ENCODE measurements at places on chromosomes 4 and X. TPM values are rescaled to one million over a fixed set of nuclear protein-coding genes. Genes with fewer than 3 reads are reported as not detected.

DNA sequence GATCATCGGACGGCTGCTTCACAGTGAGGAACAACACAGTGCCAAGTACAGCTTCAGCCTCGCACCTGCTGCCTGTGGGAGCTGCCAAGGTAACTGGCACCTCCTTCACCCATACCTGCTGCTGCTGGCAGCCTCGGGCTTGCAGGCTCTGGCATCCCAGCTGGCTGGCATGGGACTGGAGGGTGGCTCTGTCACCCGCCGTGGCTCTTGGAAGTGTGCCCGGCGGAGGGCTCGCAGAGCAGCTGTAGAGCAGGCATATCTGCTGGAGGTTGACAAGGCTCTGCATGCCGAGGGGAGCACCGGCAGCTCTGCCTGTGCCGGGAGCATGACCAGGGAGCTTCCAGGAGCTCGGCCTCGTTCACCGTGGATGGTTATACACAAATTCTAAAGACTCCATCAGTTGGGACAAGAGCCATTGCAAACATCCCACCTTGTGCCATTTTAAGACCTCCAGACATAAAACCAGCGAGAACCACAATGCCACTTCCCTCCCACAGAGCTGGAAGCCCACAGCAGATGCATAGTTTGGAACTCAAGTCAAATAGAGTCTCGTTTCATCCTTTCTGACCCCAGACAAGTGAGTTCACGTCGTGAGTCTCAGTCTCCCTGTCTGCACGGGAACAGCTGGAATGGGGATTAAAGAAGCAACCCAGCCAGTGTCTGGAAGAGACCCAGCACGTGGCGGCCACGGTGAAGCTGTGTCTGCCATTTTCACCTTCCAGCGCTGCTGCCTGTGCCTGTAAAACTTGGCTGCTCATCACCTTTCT lies 84.3 kb upstream of the PSAPL1 start:
- H3K4me3 ChIP-seq, result no peak overlapping the region
- no peak overlapping the region for H3K27ac ChIP-seq
- H3K27me3 ChIP-seq, result no peaks in the 10 kb centered on the region
- DNase-seq, result peak; percentile 58

ZFP42 gene
- total RNA-seq, result not detected

- no peaks in the 10 kb centered on the region for H3K27me3 ChIP-seq
- H3K36me3 ChIP-seq, result no peaks in the 10 kb centered on the region
- DNase-seq, result no peak
- no peak overlapping the region for H3K27ac ChIP-seq
- H3K4me1 ChIP-seq, result no peaks in the 10 kb centered on the region
These were observed 151.0 kb downstream of the C4orf33 start for GRCh38 chr4:129246910-129247461.

SSX3 gene
- total RNA-seq, result 0.81 TPM

STEEP1 gene
- 31.9 TPM for total RNA-seq

GRCh38 chr4:56147371-56147770 lies 198.6 kb downstream of the CEP135 start:
- H3K27me3 ChIP-seq, result no peaks in the 10 kb centered on the region
- H3K4me1 ChIP-seq, result no peaks in the 10 kb centered on the region
- no peak for DNase-seq
- no peak overlapping the region for H3K4me3 ChIP-seq
- no peaks in the 10 kb centered on the region for H3K36me3 ChIP-seq
- H3K27ac ChIP-seq, result no peak overlapping the region

MAGED4B gene
- 17.8 TPM for total RNA-seq

ARHGAP24 gene
- 50.5 TPM for total RNA-seq
